ENCODE measurements at places on chromosomes 5 and 9.
A peak's percentile ranks its signal among the peaks of the same experiment; 100 is the strongest.

- no peak for DNase-seq
Observed at GRCh38 chr5:98102936-98103335, 670.5 kb upstream of the RGMB start.

GRCh38 chr5:96821260-96821916, 13.6 kb upstream of the ERAP1 start:
- no peak for DNase-seq

- no peak for DNase-seq
Observed at GRCh38 chr5:14995229-14995628, 123.7 kb upstream of the ANKH start.

DNA sequence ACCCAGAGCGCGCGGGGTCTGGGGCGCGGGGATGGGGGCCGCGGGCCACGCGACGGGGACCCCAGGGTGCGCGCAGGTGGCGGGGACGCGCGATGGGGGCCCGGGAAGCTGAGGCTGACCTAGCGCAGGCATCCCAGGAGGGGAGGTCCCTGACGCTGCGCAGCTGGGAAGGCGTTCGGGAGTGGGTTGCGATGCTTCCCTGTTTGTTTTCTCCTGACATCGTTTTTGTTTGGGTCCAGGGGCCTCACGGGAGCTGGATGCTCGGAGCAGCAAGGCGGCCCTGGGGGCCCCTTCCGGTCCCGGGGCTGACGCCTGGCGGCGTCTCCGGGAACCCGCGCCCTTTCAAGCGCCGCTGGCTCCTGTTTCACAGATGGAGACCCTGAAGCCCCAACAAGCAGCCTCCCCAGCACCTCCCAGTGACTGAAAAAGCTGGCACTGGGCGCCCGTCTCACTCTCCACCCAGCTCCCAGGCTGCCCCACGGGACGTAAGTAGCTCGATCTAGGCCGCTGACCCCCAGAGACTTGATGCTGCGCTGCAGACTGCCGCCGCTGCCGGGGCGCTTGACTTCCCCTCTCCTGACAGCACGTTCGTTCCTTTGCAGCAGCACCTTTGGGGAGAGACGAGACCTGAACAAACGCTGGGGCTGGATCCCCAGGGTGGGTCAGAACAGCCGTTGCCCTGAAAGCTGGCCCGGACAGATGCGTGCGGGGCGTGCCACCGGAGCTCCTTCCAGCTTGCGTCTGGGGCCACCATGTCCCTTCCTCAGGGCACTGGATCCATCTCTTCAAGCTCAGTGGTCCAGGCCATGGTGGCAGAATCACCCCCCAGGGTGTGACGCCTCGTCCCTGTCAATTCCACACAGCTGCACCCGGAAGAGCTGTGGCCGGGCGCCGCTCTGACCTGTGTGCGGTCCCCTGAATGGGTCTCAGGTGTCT, 593 bp downstream of the BRD3OS start:
- DNase-seq, result no peak

GRCh38 chr9:21848615-21849014, 46.2 kb downstream of the MTAP start:
- DNase-seq, result no peak

DNA sequence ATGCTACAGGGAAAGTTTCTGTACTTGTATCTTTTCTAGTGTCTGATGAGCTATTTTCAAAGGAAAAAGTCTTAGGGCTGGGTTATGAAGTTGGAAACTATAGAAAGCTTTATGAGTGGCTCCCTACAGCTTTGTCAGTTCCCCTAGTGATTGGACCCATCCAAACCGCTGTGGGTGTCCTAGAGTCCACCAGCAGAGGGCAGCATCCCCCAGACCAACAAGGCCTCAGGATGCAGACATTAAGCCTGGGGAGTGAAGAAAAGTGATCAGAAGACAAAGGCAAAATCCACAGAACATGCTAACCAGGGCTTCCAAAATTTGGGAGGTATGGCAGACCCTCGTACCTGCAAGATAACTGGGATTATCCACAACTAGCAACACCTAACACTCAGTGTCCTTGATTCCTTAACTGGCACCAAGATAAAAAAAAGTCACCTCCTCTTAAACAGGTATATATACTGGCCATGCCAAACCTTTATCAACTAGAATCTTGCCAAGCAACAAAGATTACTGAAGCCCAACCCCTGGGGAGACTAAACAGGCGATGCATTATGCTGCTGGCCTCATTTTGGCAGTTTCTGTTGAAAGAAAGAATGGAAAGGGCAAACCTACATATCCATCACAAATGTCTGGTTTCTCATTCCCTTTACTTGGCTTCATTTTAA, 110.4 kb upstream of the NR5A1 start:
- DNase-seq, result peak; percentile 70

DNA sequence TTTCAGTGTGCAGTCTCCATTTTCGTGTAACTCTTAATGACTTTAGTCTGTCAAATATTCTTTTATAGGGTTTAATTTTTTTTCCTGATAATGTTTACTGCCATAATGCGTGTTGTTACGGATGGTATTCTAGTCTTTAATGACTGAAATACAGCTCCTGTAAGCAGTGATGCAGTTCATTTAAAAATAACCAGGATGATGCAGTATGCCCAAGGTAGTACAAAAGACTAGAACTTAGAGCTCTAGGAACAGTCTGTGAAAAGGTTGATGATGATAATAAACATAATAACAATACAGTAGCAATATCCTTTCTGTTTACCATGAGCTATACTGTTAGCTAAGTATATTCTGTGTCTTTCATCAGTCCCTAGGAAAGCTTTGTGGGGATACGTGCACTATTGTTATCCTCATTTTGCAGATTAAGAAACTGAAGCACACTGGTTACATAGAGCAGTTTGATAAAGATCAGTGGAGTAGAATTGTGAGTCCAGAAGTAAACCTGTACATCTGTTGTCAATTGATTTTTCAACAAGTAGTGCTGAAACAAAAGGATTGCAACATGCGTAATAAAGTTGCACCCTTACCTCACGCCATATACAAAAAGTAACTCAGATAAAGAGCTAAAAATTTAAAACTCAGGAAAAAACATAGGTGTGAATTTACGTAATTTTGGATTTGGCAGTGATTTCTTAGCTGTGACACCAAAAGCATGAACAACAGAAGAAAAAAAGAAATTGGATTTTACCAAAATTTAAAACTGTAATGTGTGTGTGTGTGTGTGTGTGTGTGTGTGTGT, 64.5 kb downstream of the MTREX start:
- DNase-seq, result no peak

- DNase-seq, result no peak
Observed at GRCh38 chr5:167945542-167946384, 345.7 kb upstream of the WWC1 start.

DNA sequence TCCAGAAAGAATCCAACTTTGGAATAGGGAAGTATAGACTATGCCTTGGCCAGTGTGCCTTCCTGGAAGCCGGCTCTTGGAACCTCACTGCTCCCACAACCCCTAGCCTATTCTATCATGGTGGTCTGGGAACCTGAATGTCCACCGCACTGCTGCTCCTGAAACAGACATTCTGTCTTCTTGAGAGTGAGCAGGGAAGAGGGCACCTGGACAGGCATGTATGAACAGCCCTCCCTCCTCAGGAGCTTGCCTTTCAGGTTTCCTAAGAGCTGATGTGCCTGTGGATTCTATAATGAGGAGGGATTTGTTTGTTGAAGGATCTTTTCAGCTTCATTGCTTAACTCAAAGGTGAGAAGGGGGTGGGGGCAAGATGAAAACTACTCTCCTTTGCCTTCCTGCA, 55.1 kb upstream of the XPA start:
- DNase-seq, result no peak

GRCh38 chr9:69965416-69966145, 78.1 kb upstream of the MAMDC2 start:
- no peak for DNase-seq

DNA sequence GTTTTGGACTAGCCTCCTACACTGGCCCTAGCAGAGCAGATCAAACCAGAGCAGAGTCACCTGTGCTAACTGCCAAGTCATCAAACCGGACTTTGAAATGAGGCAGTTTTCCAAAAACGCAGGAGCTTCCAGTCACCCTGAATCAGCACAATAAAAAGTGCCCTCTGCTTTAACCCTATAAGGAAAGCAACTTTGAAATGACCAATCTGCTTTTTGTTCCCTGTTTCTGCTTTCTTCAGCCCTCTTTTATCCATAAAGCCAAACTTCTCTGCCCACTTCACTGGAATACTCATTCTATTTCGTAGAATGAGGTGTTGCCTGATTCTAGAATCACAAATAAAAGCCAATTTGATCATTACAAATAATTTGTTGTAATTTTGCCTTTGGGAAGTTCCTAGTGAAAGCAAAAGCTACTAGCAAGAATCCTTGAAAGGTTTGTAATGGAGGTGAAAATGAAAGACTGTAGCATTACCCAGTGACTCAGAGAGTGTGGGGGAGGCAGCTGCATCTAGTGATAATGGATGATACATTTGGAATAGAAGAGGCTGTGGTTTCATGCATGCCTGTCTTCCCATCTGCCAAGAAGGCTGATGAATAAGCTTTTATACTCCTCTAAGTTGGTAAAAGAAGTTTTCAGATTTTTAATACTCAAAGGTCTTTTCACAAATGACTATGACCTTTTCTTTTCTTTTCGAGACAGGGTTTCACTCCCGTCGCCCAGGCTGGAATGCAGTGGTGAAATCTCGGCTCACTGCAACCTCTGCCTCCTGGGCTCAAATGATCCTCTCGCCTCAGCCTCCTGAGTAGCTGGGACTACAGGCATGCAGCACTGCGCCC, 14.9 kb downstream of the SPAAR start:
- DNase-seq, result no peak

GRCh38 chr5:102922111-102922720, 167.1 kb downstream of the PAM start:
- no peak for DNase-seq

DNA sequence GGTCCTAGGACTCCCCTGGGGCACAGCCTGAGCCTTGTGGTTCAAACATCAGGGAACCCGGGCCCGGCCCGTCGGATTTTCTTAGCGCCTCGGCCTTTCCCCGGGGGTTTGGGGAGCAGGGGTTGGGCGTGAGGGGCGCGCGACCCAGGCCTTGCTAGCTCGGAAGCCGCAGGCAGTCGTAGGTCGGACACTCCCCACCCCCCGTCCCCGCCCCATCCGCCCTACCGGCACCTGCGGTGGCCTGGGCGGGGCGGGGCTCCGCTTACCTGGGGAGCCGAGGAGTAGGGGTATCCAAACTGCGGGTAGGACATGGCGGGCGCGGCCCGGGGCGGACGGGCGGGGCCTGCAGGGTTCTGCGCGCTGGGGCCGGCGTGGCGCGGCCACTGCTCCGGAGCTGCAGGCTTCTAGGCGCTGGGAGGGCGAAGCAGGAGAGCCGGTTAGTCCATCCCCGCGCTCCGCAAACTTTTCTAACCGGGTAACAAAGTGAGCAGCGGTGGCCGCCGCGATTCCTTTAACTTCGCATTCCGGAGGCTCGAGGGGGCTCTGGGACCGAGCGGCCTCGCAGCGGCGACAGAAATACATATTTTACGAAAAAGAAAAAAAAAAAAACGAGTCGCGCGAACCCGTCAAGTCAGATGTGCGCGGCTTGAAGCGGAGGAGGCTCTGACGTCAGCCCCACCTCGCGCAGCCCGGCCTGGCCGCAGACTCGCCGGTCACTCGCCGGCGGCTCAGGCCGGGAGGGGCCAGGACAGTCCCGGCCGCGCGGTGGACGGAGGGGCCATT, at the start of gene IRX4:
IRX4 (minus strand) TSS at position 589 of the 783 bp plus-strand sequence; CDS start at position 311, 278 bp downstream.
- no peak for DNase-seq

DNA sequence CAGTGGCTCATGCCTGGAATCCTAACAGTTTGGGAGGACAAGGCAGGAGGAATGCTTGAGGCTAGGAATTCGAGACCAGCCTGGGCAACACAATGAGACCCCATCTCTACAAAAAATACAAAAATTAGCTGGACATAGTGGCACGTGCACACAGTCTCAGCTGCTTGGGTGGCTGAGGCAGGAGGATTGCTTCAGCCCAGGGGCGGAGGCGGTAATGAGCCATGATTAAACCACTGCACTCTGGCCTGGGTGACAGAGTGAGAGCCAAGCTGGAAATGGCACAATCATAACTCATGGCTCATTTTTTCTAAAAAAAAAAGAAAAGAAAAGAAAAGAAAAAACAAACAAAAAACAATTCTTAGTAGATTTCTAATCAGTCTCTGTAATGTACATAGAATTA, 446.2 kb downstream of the ELAVL2 start:
- no peak for DNase-seq

DNA sequence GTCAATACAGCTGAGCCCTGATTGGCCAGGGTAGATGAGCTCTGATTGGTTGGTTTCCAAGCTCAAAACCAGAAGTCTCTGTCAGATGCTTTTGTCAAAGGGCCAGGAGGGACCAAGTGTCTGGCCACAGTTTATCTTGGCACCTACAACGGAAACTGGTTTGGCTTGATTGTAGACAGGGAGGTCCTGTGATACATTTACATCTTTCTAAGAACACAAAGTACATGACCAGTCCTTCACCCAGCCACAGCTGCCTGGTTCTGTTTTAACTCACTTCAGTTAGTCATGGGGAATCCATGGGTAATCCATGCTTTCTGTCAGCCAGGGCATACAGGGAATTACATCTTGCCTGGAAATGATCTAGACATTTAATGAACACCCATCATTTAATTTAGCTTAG, 171.2 kb downstream of the SLC12A2 start:
- DNase-seq, result no peak

GRCh38 chr5:23385036-23385435, 122.4 kb upstream of the PRDM9 start:
- DNase-seq, result no peak

DNA sequence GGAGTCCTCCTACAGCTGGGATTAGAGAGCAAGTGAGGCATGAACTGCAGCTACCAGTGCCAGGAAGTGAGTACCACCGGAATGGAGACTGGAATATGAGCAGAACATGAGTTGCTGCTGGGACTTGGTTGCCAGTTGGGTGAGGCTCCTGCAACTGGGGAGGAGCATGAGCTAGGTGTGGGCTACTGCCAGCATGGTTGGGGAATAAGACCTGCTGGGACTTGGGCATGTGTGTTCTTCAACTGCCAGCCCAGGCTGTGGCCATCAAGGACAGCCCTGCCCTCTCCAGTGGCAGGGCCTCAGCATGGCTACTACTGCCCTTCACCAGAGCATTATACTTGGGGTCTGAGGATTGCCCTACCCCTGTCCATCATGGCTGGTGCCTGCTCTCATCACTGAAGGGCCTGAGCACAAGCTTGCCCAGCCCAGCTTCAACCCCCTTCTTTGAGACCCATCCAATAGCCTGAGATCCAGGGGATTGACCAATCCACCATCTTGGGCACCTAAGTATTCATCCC, 665.0 kb downstream of the ELAVL2 start:
- DNase-seq, result no peak

- no peak for DNase-seq
Observed at GRCh38 chr9:83554278-83554677, 16.1 kb upstream of the FRMD3 start.

DNA sequence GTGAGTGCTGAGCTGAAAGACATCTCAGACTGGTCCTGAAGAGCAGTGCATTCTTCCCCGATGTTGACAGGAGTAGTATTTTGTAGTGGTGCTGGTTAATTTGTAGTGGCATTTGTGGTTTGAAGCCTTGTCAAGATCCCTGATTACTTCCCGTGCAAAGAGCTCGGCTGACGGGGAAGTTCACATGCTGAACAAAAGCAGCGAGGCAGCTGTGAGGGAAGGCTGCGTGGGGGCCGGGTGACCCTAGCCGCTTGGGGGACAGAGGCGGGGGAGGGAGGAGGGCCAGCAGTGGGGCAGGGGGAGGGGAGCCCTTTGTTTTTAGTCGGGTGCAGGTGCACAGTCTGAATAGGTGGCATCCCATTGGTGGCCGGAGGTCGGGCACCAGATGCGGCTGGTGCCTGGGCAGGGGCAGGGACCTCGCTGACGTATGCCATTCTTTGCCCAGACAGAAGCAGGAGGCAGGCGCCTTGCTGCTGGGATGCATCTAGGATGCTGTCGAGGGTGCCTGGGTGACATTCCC, 64.7 kb downstream of the CRB2 start:
- DNase-seq, result no peak

Measured in hypothalamus (tissue), 51 donors.